NCI-H1694 treated with DMSO at 0.1 percent for 48 hours (cell line): ENCODE measurements at places on chromosomes 11 and 22.

DNA sequence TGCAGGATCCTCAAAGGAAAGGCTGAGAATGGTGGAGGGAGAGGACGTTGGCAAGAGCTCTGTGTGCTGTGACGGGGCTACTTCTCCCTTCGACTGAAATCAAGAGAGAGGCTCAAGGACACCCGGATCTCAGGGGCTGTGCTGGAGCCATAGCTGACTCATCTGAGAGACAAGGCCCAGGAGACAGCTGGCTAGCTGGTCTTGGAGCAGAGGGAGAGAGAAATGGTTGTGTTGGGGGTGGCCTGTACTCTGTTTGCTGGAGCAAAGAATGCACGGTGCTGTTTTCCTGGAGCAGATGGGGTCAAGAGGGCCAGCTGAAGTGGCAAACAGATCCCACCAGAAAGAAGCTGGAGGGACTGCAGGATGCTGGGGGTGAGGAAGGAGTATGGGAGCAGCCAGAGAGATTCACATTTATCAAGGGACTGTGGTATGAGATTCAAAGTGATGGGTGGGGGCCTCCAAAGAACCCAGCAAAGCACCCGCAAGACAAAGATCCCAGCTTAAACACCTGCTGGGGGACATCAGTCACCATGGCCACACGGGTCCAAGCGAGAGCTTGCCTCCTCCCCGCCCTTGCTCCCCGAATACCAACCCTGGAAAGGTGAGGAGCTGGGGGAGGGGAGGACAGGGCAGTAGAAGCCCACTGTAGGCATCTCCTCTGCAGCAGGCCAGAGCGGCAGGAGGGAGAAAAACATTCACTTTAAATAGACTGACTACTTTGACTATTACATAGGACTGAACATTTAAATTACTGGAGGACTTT, 40.8 kb downstream of the MAP6 start:
- DNase-seq = no peak

DNA sequence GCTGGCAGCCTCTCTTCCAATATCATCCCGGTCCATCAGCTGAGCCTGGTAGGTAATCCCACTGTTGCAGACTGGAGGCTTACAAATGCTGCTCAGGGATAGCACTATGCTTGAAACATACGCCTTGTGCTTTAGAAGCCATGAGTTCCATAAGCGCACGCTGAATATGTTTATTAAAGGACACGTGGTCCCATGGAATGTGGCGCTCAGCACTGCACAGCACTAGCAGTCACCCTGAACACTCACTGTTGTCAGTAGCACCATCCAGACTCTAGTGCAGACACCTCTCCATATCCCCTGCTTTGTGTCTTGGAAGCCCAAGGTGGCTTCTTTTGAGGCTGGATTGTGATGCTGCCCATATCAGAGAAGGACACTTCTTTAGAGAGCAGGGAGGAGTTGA, 120.9 kb downstream of the MAML2 start:
- no peak for DNase-seq

DNA sequence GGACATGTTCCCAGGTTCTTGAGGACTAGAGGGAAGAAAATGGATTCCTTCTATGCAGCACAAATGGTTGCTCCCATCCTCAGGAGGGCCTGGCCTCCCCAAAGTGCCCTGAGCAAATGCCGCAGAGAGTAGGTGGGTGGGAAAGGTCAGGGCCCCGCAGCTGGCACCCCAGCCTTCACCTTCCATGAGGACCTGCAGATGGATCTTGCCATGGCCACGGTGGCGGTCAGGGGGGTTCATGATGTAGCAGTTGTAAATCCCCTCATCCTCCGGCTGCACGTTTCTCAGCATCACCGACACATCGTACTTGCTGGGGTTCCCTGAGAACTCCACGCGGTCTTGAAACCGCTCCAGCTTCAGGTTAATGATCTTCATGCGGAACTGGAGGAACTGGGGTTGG, 8.5 kb downstream of the SCN2B start:
- DNase-seq = no peak

GRCh38 chr22:43985532-43985931, 30.3 kb downstream of the SAMM50 start:
- no peak for DNase-seq

- no peak for DNase-seq
Observed at GRCh38 chr11:2265396-2265795, 5.0 kb downstream of the ASCL2 start.

- DNase-seq = no peak
Observed at GRCh38 chr11:4134806-4135205, 40.2 kb downstream of the RRM1 start.

DNA sequence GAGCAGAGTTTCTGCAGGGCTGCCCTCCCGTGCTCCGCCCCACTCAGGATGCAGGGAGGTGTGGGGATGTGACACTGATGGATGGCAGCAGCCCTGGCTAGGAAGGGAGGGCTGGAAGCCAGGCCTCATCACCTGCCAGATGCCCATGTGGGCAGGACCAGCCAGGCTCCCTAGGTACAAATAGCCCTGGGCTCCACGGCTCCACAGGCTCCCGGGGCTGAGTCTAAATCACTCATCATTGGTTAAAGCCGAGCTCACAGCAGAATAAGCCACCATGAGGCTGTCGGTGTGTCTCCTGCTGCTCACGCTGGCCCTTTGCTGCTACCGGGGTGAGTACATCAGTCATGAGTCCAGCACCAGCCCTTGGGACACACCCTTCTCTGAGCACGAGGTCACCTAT, at the start of gene SCGB1D1:
SCGB1D1 (plus strand) TSS at position 206 of the 400 bp plus-strand sequence; CDS start at position 275, 69 bp downstream.
- no peak for DNase-seq

GRCh38 chr11:134761386-134761785, 349.3 kb upstream of the B3GAT1 start:
- no peak for DNase-seq
